ENCODE measurements at places on chromosomes 7 and 10. TPM values are rescaled to one million over a fixed set of nuclear protein-coding genes. Genes with fewer than 3 reads are reported as not detected.

Gene TAF5
- 6.9 TPM for total RNA-seq

DNA sequence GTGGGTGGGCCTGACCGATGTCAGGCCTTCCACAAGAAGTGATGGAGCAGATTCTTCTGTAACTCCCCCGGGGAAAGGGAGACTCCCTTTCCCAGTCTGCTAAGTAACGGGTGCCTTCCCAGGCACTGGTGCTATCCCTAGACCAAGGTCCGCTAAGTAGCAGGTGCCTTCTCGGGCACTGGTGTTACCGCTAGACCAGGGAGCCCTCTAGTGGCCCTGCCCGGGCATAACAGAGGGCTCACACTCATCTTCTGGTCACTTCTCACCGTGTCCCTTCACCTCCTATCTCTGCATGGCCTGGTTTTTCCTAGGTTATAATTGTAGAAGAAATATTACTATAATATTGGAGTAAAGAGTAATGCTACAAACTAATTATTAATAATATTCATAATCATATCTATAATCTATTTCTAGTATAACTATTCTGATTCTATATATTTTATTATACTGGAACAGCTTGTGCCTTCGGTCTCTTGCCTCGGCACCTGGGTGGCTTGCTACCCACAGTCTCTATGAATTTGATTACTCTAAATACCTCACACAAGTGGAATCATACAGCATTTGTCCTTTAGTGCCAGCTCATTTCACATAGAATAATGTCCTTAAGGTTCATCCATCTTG is 1378.7 kb downstream of the XPNPEP1 start:
- peak; percentile 12 for DNase-seq

Gene PRLHR
- total RNA-seq: not detected

DNA sequence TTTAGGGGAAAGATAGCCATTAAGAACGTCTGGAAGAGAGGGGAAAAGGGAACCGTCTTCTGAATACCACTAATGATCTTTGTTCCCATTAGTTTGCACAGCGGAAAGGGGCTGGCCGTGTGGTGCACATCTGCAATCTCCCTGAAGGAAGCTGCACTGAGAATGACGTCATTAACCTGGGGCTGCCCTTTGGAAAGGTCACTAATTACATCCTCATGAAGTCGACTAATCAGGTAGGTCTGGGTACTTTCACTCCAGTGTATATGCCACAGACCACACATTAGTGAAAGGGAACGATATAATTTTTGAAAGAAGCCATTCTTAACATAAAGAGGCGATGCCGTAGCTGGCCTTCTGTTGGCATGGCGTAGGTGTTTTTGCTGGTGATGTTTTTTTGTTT is 74.3 kb upstream of the PDCD4 start:
- no peak for DNase-seq

GRCh38 chr10:83432261-83433045 is 706.9 kb upstream of the GHITM start:
- DNase-seq: no peak

- DNase-seq: no peak
These were observed 4.2 kb downstream of the OSBPL3 start for GRCh38 chr7:24975644-24976260.

DNA sequence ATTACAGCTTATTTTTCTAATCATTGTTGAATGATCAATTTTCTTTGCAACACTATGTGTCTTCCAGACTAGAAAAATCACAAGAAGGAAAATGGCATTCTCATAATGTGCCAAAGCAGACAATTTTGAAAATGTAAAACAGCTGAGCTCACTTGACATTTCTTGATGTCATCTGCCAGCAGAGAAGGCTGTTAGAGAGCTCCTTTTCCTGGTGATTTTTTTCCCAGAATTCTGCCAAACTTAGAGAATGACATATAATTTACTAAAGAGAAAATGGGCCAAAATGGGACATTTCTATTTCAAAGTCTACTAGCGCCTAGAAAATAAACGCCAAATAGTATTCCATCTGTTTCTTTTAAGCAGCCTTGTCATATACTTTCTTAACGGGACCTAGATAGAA is 88.9 kb upstream of the CSTF2T start:
- DNase-seq: no peak
